ELR (cell line): ENCODE measurements at places on chromosomes 5 and 9.
A peak's percentile ranks its signal among the peaks of the same experiment; 100 is the strongest.

GRCh38 chr5:178478370-178478769 is 111.8 kb downstream of the COL23A1 start:
- no peak for DNase-seq

DNA sequence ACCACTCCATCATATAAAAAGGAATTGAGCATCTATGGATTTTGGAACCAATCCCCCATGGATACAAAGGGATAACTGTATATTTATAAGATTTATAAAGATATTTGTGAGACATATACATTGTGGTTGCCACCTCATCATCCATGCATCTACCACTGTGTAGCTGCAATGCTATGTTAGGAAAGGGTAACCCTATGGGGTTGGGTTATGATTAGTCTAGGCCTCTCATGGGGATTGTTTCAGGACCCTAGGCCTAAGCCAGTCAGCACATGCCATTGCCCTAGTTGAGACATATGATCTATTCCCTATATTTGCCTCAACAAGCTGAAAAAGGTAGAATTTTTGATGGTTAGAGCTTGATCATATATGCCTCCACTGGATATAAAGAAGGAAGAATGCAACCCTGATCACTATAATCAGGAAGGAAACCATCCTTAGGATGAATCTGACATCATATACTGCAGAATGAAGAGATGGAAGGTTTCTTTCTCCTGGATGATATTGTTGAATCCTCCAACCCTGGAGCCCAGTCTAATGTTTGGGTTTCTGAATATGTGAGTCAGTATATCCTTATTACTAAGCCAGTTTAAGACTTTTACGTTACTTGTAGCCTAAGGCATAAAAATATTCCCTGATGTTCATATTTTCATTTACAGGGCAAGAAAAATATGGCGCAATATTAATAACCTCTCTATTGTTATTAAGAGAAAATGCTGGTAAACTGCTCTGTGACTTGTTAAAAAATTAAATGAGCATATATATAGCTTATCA is 94.2 kb downstream of the ADAMTS19 start:
- peak; percentile 41 for DNase-seq

DNA sequence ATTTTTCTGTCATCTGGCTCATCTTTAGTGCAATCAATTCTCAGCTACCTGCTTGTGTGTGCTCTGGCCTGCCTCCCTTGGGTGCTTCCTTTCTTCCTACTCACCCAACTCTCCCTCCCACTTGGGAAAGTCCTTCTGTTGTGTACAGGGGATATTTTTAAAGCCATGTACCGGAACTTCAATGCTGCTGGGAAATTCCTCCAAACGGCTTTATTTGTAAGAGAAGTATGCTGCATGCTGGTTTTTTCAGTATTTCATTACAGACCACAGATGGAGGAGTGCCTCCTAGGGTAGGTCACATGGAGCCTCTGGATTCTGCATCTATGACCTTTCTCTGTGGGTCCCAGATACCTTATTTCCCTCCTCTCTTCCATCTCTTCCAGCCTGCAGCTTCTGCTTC is 5.4 kb upstream of the HMHB1 start:
- DNase-seq, result no peak

DNA sequence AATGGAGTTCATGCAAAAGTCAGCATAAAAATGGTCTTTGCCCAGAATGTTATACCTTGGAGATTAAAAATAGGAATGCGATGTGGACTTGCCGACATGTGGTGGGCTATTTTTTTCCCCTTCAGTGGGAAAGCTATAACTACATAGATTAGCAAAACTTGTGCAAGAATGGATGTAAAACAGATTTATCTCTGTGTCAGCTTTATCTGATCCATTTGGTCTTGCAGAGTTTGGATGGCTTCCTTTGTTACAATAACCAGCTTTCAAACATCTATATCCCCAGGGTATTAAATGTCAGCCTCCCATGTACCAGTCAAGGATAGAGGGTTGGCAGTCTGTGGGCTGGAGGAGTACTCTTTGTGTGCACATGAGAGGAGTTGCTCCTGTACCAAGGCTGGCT is 284.9 kb downstream of the TMEM38B start:
- DNase-seq, result no peak

- DNase-seq, result no peak
These were observed 149.6 kb upstream of the ATP10B start for GRCh38 chr5:161001604-161002003.

GRCh38 chr9:98007251-98007928 is 24.2 kb downstream of the ANP32B start:
- DNase-seq, result peak; percentile 63

DNA sequence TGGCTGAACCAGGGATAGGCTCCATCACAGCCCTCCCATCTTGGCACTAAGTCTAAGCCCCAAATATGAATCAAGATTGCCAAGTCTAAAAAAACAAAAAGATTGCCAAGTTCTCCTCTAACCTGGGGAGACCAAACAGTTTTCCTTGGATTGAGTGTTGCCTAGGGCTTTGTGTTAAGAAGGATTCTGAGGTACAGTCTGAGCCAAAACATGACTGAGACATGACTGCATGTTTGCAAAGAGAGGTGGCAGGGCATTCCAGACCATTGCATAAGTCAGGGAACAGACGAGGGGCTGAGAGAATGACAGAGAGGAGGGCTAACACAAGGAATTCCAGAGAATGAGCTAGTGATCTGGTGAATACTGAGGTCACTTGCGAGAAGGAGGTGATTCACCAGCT is 11.4 kb downstream of the LAMC3 start:
- DNase-seq, result peak; percentile 76

GRCh38 chr9:119094086-119094485 is 275.1 kb downstream of the BRINP1 start:
- no peak for DNase-seq
